ENCODE measurements at places on chromosomes 5 and 9.
A peak's percentile ranks its signal among the peaks of the same experiment; 100 is the strongest.

- no peaks in the 10 kb centered on the region for H3K4me1 ChIP-seq
- no peak for DNase-seq
- H3K27me3 ChIP-seq: no peaks in the 10 kb centered on the region
- H3K36me3 ChIP-seq: no peaks in the 10 kb centered on the region
- H3K4me3 ChIP-seq: no peak overlapping the region
- no peak overlapping the region for H3K27ac ChIP-seq
These were observed 421.1 kb downstream of the KIF4B start for GRCh38 chr5:155434681-155435080.

- peaks cover 3% of the 10 kb centered on the region for H3K4me1 ChIP-seq
- no peaks in the 10 kb centered on the region for H3K27me3 ChIP-seq
- no peak overlapping the region for H3K4me3 ChIP-seq
- H3K36me3 ChIP-seq: peaks cover 21% of the 10 kb centered on the region
- no peak overlapping the region for H3K27ac ChIP-seq
- no peak for DNase-seq
These were observed 2.0 kb upstream of the C5orf15 start for GRCh38 chr5:133970325-133970909.

DNA sequence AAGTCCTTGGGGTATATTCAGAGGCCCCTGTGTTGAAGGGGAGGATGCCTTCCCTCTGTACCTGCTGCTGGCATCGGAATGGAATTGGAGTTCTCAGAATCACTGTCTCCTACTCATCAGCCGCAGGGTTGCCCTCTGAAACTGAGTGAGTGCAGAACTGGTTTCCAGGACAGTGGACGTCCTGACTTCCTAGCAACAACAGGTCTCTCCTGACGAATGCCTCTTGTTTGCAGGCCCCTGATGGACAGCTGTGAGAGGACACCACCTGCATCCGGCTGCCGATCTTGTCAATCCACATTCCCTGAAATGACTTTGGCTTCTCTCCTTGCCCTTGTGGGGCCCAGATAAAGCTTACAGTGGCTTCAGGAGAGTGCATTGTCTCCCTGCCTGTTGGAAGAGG lies 274.5 kb downstream of the NSG2 start:
- no peak overlapping the region for H3K4me3 ChIP-seq
- H3K27me3 ChIP-seq: peaks cover 11% of the 10 kb centered on the region
- DNase-seq: no peak
- H3K27ac ChIP-seq: no peak overlapping the region

GRCh38 chr5:126096442-126097006 lies 326.7 kb upstream of the GRAMD2B start:
- H3K27me3 ChIP-seq: no peaks in the 10 kb centered on the region
- no peak overlapping the region for H3K27ac ChIP-seq
- no peak overlapping the region for H3K4me3 ChIP-seq
- no peaks in the 10 kb centered on the region for H3K4me1 ChIP-seq
- no peaks in the 10 kb centered on the region for H3K36me3 ChIP-seq

- DNase-seq: no peak
- peaks cover 4% of the 10 kb centered on the region for H3K36me3 ChIP-seq
- H3K27me3 ChIP-seq: no peaks in the 10 kb centered on the region
- no peak overlapping the region for H3K27ac ChIP-seq
These were observed 7.1 kb downstream of the SPACA9 start for GRCh38 chr9:132885720-132886333.

GRCh38 chr5:65769539-65769938 lies 47.5 kb downstream of the NLN start:
- H3K27me3 ChIP-seq: no peaks in the 10 kb centered on the region
- no peak overlapping the region for H3K27ac ChIP-seq
- H3K4me3 ChIP-seq: no peak overlapping the region
- H3K4me1 ChIP-seq: no peaks in the 10 kb centered on the region
- H3K36me3 ChIP-seq: no peaks in the 10 kb centered on the region

GRCh38 chr9:86445671-86446070 lies 91.5 kb upstream of the TUT7 start:
- no peaks in the 10 kb centered on the region for H3K36me3 ChIP-seq
- no peak overlapping the region for H3K27ac ChIP-seq
- no peak overlapping the region for H3K4me3 ChIP-seq
- H3K4me1 ChIP-seq: peaks cover 3% of the 10 kb centered on the region

DNA sequence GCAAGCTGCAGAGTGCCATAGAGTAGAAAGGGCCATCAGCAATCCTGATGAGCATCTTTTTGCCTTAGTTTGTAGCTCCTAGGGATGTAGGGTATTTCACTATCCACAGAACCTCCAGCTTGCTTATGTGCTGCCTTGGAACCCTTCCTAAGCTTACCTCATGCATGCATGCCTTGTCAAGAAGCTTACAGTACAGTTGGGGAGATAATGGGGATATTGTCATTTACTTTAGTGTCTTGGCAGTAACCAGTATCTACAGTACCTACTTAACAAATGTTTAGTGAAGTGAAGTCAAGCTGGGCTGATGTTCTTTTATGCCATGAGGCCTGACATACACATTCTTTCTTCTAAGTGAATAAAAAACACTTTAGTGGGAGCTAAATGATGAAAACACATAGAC lies 164.6 kb upstream of the PPP1R2B start:
- H3K27me3 ChIP-seq: no peaks in the 10 kb centered on the region
- no peak overlapping the region for H3K27ac ChIP-seq
- H3K36me3 ChIP-seq: no peaks in the 10 kb centered on the region
- H3K4me1 ChIP-seq: no peaks in the 10 kb centered on the region
- no peak for DNase-seq

GRCh38 chr5:148445578-148445977 lies 61.8 kb downstream of the FBXO38 start:
- peaks cover 14% of the 10 kb centered on the region for H3K36me3 ChIP-seq
- H3K4me3 ChIP-seq: no peak overlapping the region
- H3K4me1 ChIP-seq: no peaks in the 10 kb centered on the region
- no peaks in the 10 kb centered on the region for H3K27me3 ChIP-seq
- H3K27ac ChIP-seq: no peak overlapping the region

- peak; percentile 26 for DNase-seq
- no peak overlapping the region for H3K4me3 ChIP-seq
- no peaks in the 10 kb centered on the region for H3K36me3 ChIP-seq
- peaks cover 10% of the 10 kb centered on the region for H3K4me1 ChIP-seq
These were observed 134.5 kb downstream of the FRMD3 start for GRCh38 chr9:83403527-83404238.
